Kidney (tissue), 22 donors: ENCODE measurements at places on chromosomes 1 and 21.

- no peak for DNase-seq
These were observed 36.7 kb downstream of the AJAP1 start for GRCh38 chr1:4690951-4691675.

- no peak for DNase-seq
These were observed 33.2 kb downstream of the ROR1 start for GRCh38 chr1:63807046-63807445.

DNA sequence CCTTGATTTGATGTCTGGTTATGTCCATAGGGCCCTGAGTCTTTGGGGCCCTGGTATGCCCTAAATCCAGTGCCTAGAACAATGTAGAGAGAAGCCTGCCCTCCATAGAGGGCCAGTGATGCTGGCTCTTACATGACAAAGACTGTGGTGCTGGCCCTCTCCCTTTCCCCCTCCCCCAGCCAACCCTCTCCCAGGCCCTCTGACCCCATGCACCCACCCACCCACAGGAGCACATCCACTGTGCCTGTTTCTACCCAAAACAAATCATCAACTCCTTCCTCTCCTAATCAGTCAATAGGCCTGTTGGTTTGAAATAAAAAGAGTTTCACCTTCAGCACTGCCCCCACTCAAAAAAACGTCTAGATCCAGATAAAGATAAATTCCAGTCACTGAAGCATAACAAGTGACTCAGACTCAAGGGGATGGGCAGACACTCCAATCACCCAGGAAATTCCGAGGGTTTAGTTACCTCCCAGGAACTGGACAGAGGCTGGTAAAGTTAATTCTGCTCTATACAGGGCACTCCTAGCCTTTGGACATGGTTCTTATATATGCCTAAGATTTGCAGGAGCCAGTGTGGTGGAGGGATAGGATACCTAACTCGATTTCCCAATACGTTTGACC, 144.8 kb upstream of the VANGL1 start:
- peak; percentile 66 for DNase-seq

GRCh38 chr1:84330125-84330984, 28.8 kb downstream of the SAMD13 start:
- no peak for DNase-seq

DNA sequence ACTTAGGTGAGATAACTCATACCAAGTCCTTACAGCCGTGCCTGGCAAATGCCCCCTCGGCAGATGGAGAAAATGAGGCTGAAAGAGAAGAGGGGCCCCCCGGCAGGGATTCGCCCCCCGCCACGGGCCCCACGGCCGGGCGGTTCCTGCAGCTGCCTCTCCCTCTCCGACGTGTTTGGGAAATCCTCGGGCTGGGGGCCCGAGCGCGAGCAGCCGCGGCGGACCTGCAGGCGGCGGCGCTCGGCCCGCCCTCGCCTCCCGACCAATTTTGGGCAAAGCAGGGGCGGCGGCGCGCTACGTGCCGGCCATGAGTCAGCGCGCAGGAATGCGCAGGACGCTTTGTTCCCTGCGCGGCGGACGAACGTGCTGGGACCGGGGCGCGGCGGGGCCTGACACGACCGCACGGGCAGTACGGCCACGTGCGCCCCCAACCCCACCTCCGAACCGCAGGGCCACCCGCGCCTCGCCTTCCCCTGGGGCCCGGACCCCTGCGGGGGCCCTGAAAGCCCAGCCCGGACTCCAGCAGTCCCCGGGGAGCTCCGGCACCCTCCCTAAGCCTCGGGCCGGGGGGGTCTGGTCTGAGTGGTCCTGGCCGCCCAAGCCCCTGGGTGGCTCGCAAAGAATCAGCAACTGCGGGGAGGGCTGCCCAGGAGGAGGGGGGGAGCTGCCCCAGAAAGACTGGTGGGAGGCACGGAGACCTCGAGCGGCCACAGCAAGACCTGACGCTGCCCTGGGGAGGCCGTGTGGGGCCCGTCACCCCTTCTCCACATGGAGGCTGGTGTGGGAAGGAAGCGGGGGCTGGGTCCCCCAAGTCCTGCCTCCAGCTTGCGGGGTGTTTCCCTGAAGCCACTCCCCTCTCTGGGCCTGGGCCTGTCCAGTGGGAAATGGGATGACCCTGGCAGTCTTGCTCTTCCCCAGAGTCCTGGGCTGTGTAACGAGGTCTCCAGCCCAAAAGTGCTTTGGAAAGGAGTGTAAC, 11.9 kb upstream of the EDN2 start:
- peak; percentile 98 for DNase-seq

DNA sequence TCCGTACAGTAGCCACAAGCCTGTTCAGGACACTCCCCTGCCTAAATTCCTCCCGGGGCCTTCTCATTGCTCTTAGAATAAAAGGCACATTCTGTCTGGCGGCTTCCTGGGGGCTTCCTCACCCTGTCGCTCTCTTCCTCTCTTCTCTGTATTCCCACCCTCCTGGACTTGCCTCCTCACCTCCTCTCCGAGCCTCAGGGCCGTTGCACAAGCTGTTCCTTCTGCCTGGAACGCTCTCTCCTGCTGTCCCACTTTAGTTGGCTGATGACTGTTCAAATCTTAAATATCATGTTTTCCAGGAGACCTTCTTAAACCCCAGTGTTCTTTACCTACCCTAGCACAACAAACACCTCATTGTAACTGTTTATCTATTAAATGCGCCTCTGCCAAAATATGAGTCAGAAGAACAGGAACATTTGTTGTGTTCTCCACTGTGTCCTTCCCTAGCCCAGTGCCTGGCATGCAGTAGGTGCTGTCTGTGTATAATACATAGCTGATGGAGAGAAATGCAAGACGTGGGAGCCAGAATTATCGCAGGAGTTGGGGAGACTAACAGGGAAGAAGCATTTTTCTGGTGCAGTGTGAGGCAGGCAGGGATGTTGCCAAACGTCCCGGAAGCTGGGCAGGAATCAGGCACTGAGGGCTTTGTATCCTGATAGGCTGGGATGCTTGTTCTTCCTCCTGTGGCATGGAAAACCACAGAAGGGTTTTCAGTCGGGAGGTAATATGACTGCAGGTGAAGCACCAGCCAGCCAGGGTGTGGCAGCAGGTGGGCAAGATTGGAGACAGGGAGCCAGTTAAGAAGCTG, 24.1 kb upstream of the THRAP3 start:
- no peak for DNase-seq

DNA sequence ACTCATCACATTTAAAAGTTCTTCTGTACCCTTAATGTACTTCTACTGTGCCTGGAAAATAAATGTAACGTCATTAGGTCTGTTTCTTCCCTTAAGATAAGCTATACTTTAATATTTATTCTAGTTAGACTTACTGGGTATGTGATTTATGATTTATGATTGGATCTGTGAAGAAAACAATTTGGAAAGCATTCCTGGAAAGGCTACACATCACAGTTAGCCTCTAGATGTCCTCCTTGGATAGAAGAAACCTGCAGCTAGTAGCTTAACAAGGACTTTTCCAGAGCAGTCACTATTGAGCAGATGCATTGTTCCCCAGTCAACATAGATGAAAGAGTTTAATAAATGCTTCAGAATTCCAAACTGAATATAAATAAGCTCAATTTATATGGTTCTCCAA, 22.2 kb upstream of the ABL2 start:
- peak; percentile 54 for DNase-seq

- no peak for DNase-seq
These were observed 45.8 kb upstream of the C1orf21 start for GRCh38 chr1:184340984-184341383.

GRCh38 chr1:12177999-12178441, 11.2 kb downstream of the TNFRSF1B start:
- DNase-seq, result no peak

DNA sequence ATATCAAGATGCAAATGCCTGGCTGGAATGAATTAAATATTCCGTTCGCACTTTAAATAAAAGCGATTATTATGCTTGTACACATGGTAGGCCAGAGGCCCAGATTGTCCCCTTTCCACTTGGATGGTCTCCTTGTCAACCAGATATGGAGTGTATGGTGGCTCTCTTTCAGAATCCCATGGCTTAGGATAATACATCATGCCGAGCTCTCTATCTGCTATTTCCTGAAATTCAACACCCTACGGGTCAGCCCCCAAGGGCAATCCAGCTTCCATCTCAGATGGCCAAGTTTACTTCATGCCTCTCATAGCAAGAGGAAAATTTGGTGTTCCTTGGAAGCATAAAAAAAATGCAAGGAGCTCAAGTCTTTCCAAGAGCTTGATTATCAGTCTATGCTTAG, 25.4 kb upstream of the FMO1 start:
- DNase-seq, result no peak
